Regular cardiac myocyte (primary cell): ENCODE measurements at places on chromosomes 11 and 22. TPM values are rescaled to one million over a fixed set of nuclear protein-coding genes. Genes with fewer than 3 reads are reported as not detected.

Gene CCDC88B
- total RNA-seq = 1.2 and 2.3 TPM in 2 replicates

Gene MUC2
- total RNA-seq = not detected in 2 replicates

Gene OR8D1
- under 0.01 TPM in 1 of 2 replicates, not detected in the other for total RNA-seq

Gene SCT
- not detected in 2 replicates for total RNA-seq

Gene MS4A3
- total RNA-seq = not detected in 2 replicates

Gene TEX54
- total RNA-seq = not detected in 2 replicates
